D721Med (cell line): ENCODE measurements at places on chromosomes 1 and 21.

DNA sequence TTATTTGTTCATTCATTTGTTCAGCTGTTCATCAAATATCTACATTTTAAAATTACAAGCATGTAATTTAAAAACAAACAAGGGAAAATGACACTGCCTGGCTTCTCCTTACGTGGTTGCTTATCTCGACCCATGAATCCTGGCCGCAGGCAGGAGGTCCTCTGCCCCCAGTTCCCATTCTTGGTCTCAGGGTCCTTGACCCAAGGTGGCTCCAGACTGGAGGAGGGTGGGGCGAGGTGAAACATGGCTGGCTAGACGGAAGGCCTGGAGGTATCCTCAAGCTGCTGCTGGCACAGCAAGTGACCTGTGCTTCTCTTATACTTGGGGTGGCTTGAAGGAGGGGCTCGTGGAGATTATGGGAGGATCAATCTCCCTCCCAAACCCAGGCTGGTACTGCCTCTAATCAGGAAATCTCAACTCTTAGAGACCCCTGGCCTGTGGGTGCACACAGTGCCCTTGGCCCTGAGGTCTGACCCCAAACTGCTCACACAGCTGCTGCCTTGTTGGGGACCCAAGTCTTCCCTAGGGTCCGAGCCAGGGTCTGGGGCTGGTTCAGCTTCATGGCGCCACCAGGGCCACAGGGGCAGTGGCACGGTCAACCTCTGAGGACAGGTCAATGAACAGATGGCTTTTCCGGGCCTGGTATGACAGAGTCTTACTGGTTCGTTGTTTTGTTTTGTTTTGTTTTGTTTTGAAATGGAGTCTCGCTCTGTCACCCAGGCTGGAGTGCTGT, 63.7 kb downstream of the SCCPDH start:
- DNase-seq = no peak

DNA sequence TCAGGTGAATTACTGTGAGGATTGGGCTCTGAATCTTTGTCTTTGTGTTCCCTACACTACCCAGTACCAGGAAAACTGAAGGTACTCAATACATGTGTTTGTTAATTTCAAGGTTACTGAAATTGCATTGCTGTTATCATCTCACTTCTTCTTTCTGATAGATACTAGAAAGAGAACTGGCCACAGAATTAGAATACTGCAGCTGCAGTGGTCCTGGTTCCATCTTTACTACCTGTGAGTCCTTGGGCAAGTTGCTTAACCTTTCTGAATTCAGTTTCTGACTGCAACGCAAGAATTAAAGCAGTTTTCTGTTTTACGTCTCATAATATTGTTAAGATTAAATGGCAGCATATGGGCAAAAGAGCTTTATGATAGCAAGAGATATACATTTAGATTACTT, 263.5 kb downstream of the LMO4 start:
- no peak for DNase-seq

DNA sequence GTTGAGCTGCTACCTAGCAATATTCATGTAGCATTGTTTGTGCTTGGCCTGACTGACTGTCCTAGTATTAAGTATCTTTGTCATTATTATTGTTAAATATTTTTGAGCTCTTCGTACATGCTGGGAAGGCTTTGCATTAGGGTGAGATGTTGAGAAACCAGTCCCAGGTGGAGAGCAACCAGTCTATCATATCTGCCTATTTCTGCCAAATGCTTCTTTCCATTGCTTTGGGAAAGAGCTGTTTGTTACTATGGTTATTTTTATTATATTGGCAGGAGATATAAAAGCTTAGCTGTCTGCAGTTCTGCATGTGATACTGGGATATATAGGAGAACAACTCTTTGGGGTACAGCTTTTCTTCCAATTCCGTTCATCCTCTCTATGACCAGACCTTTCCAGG, 85.1 kb downstream of the CLDN17 start:
- DNase-seq = no peak

DNA sequence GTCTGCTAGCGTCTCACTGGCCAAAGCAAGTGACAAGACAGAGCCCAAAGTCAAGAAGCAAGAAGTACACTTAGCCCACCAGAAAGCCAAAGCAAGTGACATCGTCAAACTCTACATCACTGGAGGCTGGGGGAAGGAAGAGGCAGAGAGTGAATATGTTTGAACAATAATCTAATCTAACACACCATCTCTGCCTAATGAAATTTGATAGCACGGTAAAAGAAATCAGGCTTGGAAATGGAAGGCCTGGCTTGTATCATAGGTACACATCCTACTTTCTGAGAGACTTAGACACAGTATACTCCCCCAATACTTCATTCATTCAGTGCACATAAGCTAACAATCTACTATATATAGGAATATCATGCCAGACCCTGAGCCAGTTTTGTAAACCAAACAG, 26.3 kb downstream of the TRABD2B start:
- no peak for DNase-seq

GRCh38 chr1:248890549-248891498, 15.2 kb upstream of the PGBD2 start:
- DNase-seq = no peak

DNA sequence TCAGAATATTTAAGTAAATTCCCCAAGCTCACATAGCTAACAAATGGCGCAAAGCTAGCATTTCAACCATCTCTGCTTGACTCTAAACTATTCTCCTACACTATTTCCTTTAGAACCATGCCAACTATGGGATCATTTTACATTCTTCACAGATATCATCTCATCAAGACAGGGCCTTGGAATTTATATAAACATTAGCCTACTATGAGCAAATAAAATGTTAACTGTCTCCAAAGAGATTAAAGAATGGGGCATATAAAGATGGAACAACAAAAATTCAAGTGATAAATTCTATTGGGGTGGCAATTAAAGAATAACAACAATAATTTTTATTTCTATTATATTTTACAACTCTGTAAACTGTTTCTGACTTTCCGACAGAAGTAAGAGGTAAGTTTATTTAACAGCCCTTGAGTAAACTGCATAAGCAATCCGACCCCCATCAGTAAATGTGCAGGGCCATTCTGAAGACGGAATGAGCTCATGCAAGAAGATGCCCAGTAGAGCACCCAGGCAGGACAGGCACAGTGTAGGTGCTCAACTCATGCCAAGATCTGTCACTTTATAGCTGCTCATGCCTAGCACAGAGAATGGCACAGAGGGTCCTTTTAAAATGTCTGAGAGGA, 261.9 kb downstream of the VAV3 start:
- DNase-seq = no peak
